NCI-H748 treated with DMSO at 0.1 percent for 48 hours (cell line): ENCODE measurements at places on chromosomes 6 and 20.

DNA sequence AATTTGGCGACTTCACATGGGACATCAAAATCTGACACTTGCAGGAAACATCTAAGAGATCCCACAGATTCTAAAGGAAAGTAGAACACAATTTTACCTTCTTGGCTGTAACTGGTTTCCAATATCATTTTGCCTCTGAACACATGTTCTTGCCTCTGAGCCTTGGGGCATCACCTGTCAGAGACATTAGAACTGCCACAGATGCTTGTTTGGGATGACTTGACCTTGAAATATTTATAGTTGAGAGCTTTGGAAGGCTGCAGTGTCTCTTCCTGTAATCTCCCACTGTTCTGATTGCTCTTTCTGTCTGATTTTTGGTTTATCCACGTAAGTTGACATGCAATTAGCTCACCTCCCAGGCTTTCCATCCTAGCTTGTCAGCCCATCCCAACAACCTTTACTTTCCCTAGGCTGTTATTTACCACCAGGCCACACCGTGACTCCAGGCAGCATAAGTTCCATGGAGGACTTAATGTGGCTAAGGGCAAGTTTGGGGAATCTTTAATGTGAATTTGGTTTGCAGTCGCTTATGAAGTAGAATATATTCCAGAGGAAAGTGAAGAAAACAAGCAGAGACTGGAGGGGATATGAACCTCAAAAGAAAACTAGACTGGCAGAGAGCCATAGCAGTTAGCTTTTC lies 256.5 kb upstream of the RIN2 start:
- no peak for DNase-seq

- no peak for DNase-seq
Measured at GRCh38 chr6:110543106-110543505, 66.7 kb upstream of the SLC22A16 start.

GRCh38 chr6:116152620-116153019 lies 26.7 kb upstream of the COL10A1 start:
- no peak for DNase-seq

DNA sequence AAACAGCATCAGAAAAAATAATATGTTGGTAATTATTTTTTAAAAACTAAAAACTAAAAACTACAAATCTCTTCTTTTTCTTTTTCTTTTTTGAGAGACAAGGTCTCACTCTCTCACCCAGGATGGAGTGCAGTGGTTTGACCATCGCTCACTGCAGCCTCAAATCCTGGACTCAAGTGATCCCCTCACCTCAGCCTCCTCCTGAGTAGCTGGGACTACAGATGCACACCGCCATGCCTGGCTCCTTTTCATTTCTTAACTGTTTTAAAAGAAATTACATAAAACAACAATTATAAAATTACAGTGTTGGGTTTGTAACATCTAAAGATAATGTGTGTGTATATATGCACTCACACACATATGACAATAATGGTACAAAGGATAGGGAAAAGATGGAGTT lies 24.1 kb downstream of the HLA-E start:
- no peak for DNase-seq
